Cardiac muscle cell (in vitro differentiated cells and primary cell): ENCODE measurements at places on chromosomes 16 and 17.

GRCh38 chr17:36740157-36740556 lies 138.8 kb downstream of the MRM1 start:
- no peak for DNase-seq

- DNase-seq, result no peak
Observed at GRCh38 chr16:84907575-84907974, 87.8 kb downstream of the CRISPLD2 start.

DNA sequence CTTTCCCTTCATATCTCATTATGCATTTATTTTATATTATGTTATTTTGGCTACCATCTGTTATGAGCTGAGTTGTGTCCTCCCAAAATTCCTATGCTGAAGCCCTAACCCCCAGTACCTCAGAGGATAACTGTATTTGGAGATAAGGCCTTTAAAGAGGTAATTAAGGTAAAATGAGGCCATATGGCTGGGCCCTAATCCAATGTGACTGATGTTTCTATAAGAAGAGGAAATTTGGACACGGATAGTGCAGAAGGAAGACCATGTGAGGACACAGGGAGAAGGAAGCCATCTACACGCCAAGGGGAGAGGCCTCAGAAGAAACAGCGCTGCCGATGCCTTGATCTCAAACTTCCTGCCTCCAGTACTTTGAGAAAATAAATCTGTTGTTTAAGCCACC lies 557.7 kb upstream of the CDH5 start:
- no peak for DNase-seq

DNA sequence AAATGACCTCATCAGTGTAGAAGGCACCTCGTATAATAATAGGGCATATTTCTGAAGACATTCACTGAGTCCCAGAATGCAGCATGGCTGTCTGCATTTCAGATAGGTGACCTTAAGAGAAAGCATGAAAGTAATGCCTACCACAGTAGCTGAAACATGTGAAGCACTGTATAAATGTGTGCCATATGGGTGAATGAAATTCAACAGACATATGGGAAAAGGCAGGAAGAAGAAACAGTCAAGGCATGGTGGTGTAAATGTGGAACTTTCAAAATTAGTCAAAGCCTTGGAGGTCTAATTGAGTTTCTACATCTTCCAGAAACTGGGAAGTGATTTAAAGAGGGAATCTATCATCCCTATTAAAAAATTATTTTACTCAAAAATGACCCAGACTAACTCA lies 698.2 kb upstream of the GOT2 start:
- no peak for DNase-seq
